ENCODE measurements at places on chromosomes 3 and 15. TPM values are rescaled to one million over a fixed set of nuclear protein-coding genes. Genes with fewer than 3 reads are reported as not detected.

DNA sequence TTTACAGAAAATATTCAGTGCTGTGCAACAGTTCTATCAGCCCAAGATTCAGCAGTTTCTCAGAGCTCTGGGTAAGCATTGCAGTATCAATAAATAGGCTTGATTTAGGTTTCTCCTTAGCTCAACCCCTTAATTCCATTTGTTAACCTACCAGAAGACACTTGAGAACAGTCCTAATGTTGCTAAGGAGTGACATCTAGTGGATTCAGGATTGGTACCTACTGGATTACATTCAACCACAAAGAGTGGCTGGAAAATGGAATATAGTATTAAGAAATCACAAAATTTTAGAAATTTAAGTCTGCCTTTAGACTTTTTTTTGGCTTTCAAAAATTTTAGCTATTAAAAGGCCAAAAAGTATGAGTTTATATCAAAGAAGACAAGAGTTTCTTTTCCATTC lies 34.7 kb downstream of the POLG start:
- no peak for DNase-seq
- no peaks in the 10 kb centered on the region for H3K4me1 ChIP-seq
- H3K36me3 ChIP-seq, result peaks cover 45% of the 10 kb centered on the region
- no peak overlapping the region for H3K4me3 ChIP-seq
- no peak overlapping the region for H3K27ac ChIP-seq

DNA sequence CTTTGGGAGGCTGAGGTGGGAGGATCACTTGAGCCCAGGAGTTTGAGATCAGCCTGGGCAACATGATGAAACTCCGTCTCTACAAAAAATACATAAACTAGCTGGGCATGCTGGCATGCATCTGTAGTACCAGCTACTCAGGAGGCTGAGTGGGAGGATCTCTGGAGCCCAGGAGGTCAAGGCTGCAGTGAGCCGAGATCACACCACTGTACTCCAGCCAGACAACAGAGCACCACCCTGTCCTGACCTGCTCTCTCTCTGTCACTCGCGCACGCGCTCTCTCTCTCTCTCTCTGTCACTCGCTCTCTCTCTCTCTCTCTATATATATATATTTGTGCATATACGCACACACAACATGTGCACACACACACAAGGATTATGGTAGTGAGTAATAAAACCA lies 61.8 kb downstream of the IL16 start:
- H3K36me3 ChIP-seq, result no peaks in the 10 kb centered on the region
- H3K4me3 ChIP-seq, result no peak overlapping the region
- no peak overlapping the region for H3K27ac ChIP-seq

GRCh38 chr3:67884345-67884744 lies 229.9 kb upstream of the SUCLG2 start:
- no peak for DNase-seq
- no peaks in the 10 kb centered on the region for H3K27me3 ChIP-seq
- no peak overlapping the region for H3K4me3 ChIP-seq
- no peaks in the 10 kb centered on the region for H3K4me1 ChIP-seq
- H3K36me3 ChIP-seq, result peaks cover 5% of the 10 kb centered on the region

DNA sequence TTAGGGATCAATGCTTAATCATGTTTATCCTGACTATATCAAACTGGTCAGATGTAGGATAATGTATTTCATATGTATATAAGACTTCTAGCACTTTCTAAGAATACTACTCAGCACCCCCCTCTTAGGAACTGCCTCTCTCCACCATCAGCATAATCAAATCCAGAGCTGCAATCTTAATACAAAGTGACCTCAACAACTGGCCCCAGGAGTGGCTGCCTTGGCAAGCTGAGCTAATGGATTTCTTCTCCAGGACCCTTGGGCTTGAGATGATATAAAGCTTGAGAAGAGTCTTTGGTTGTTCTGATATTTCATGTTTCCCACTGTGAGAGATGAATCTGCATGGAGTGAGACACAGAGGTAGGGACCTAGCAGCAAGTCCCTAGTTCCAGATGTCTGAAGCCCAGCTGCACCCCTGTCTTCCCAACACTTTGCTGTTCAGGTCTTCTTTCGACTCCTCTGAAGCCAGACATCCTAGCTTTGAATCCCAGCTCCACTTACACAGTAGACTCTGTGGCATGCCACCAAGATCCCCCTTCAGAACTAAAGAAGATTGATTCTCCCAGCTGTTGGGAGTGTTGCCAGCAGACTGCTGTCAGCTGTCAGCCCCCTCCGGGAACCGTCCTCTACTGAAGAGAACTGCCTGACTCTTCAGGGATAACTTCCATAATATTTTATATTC lies 309.3 kb upstream of the UBE2E2 start:
- H3K4me1 ChIP-seq, result peaks cover 4% of the 10 kb centered on the region
- H3K4me3 ChIP-seq, result no peak overlapping the region
- no peaks in the 10 kb centered on the region for H3K36me3 ChIP-seq
- DNase-seq, result no peak
- peaks cover 3% of the 10 kb centered on the region for H3K27me3 ChIP-seq

DNA sequence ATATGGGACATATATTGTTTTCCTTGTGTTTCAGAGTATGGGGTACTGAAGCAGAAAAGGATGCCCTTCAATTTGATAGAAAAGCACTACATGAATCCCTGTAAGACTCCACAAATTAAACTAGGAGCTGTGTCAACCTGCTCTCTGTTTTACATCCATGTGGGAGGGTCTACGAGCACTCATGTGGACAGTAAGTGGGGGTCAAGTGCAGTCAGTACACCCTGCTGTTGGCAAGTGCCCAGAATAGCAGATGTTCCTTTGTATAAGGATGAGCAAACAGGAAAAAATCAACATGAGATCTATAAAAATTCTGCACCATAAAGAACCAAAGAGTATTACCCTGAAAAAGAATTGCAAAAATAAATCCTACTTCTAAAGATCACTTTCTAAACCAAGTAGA lies 659.9 kb downstream of the SI start:
- H3K27ac ChIP-seq, result no peak overlapping the region
- no peaks in the 10 kb centered on the region for H3K36me3 ChIP-seq
- H3K4me3 ChIP-seq, result no peak overlapping the region
- no peaks in the 10 kb centered on the region for H3K27me3 ChIP-seq
- DNase-seq, result no peak
- no peaks in the 10 kb centered on the region for H3K4me1 ChIP-seq

DNA sequence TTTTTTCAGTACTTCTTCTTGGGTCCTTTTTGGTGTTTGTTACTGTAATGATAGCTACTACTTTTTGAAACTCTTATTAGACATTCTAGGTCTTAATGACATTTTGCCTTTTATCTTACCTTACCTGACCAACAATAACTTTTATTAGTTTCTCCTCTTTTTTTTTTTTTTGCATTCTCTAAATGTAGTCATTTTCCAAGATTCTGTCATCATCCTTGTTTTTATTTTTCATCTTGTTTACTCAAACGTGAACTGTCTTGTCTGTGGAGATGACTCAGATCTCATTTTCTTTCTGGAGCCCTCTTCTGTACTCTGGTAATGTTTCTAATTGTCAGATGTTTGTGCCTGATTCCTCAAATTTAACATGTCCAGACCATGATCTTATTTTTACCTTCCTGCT lies 2.9 kb downstream of the ABHD5 start:
- no peaks in the 10 kb centered on the region for H3K27me3 ChIP-seq
- H3K27ac ChIP-seq, result no peak overlapping the region
- H3K36me3 ChIP-seq, result peaks cover 3% of the 10 kb centered on the region
- DNase-seq, result no peak

DNA sequence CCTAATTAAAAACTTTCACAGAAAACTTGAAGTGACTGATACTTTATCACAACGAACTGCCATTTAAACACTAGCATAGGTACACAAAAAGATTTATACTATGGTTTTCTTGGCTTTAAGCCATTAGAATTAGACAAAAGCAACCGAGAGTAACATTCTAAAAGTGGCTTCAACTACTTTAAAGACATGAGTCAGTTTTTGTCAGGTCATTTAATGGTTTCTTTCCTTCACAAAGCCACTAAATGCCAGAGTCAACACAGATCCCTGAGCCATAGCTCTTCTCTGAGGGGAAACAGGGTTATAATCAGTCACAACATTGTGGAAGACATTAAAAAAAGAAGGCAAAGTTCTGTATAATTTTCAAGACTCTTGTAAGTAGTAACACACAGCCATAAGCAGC lies 54.6 kb downstream of the CAPN3 start:
- H3K27me3 ChIP-seq, result no peaks in the 10 kb centered on the region
- H3K4me1 ChIP-seq, result no peaks in the 10 kb centered on the region
- peaks cover 18% of the 10 kb centered on the region for H3K36me3 ChIP-seq
- no peak overlapping the region for H3K4me3 ChIP-seq

DNA sequence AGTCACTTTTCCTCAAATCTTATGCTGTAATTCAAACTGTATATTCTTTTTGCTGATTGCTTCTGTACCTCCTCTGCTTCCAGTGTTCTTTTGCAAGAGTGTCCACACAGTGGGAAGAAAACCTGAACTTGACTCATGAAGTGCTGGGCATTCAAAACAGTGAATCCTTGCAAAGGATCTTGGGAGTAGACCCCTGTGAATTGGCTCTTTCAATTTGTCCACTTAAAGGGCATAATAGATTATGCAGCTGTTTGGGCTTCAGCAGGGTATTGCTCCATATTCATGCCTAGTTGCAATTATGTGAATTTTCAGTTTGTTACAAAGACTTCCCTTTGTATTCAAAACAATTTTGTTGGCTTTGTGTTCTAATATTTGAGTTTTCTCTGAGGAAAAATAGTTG lies 11.4 kb downstream of the ZFAND6 start:
- H3K27ac ChIP-seq, result no peak overlapping the region
- peaks cover 55% of the 10 kb centered on the region for H3K4me1 ChIP-seq
- H3K27me3 ChIP-seq, result no peaks in the 10 kb centered on the region
- DNase-seq, result peak; percentile 7
- H3K4me3 ChIP-seq, result peak overlapping the region; percentile 9

The NCBP2 gene
- 122 TPM for total RNA-seq

The ALDH1A2 gene
- total RNA-seq, result 1.7 TPM
